ENCODE measurements at places on chromosomes 6 and 20.

GRCh38 chr20:1401451-1401907 is 8.6 kb upstream of the FKBP1A start:
- no peak for DNase-seq

DNA sequence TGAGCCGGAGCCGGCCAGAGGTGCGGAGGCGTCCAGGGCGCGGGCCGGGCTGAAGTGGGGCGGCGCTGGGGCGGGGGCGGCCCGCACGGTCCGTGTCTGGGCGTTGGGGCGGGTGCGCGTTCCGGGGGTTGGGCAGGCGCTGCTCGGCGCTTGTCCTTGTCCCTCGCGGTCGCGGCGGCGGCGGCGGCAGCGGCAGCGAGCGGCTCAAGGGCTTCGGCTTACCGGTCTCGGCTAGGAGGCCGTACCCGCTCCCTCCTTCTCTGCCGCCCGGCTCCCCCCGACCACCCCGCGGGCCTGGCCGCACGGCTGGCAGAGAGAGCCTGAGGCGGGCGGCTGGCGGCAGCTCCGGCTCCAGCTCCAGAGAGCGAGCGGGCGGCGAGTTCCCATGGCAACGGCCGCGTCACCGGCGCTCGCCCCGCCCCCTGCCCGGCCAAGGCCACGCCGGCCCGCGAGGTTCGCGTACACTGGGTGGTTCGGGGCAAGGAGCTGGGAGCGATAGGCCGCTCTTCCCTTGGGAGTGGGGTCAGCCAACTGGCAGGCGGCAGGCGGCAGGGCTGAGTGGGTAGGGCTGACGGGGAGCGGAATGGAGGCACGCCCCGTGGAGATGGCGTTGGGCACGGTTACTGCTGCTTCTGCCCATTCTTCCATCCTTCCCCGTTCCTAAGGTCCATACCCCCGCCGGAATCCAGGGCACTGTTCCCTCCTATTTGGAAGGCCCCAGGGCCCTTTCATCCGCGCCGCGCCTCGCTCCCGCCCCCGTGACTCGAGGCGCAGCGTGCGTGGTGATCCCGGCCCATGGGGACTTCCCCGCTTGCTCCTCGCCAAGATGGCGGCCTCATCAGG is at the start of gene LRRC73:
Gene LRRC73 (minus strand): TSS at position 363 of the 843 bp plus-strand sequence. CDS start 561 bp downstream, outside the sequence.
- DNase-seq: peak; percentile 91

- no peak for DNase-seq
Observed at GRCh38 chr6:10381830-10382208, 33.1 kb downstream of the TFAP2A start.

DNA sequence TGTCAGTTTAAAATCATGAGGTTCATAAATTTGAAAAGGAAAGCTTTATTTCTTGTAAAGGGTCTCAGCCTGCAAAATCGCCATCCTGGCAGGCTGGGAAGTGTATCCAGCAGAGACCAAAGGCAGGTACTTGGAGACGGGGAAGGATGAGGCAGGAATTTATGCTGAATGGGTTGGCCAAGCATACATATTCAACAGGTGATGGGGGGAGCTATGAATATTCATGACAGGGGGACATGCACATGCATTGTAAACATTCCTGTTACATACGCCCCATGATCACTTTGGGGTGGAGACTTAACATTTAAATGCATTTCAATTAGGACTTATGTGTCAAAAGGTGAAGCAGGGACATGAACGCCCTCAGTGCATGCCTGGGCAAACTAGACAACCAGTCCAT is 9.8 kb upstream of the SLC22A1 start:
- no peak for DNase-seq

DNA sequence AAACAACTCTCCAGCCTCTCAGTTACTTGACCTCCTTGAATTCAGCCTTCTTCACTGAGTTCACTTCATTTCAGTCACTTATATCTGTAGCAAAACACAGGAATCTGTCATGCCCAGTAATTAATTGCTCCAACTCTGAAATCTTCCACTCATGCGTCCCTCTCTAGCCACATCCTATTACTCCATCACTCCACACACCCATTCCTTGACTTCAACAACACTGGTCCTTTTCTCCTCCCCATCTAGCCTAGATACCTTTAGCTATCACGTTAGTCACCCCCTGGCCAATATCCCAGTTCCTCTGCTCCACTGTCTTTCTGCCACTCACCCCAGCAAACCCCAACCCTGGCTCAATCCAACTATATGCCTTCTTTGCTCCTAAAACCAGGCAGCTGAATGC is 7.7 kb downstream of the ZHX3 start:
- no peak for DNase-seq

DNA sequence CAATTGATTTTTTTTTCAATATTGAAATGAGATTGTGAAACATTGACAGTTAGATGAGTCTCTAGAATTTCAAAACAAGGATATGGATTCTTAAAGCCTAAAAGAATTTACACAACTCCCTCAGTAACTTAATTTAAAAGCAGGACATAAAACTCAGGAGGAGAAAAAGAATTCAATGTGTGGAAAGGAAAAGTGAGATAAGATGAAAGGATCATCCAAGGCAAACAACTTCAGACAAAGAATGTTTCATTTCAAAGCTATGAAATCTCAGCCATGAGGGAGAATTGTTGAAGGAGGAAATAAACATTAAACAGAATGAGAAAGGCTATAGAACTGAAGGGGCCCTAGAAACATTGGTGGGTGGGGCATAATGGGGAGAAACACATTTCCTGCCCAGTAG is 191.7 kb upstream of the NOX3 start:
- DNase-seq: no peak

GRCh38 chr6:82786248-82786647 is 279.4 kb downstream of the UBE3D start:
- DNase-seq: no peak

DNA sequence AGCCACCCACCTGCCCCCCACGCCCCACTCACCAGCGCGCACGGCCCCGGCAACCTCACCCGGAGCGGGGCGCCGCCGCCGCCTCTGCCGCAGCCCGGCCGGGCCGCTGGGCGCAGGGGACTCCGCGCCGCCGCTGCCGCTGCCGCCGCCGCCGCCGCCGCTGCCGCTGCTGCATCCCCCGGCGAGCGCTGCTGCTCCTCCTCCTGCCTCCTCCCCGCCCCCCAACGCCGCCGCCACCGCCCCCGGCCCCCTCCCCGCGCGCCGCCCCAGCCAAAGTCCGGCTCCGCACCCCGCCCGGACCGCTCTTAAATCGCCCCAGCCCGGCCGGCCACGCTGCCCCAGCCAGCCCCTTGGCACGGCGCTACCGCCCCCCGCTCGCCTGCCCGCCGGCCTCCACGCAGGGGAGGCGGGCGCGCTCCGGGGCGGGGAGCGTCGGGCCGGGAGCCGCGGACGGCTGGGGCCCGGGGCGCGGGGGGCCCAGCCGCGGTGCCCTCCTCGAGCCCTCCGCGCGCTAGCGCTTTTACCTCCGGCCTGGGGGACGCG is at the start of gene SULF2:
Gene SULF2 (minus strand): TSS at position 171 of the 543 bp plus-strand sequence. CDS start 28,118 bp downstream, outside the sequence.
- DNase-seq: no peak

GRCh38 chr6:149983145-149983544 is 19.4 kb downstream of the ULBP1 start:
- no peak for DNase-seq

DNA sequence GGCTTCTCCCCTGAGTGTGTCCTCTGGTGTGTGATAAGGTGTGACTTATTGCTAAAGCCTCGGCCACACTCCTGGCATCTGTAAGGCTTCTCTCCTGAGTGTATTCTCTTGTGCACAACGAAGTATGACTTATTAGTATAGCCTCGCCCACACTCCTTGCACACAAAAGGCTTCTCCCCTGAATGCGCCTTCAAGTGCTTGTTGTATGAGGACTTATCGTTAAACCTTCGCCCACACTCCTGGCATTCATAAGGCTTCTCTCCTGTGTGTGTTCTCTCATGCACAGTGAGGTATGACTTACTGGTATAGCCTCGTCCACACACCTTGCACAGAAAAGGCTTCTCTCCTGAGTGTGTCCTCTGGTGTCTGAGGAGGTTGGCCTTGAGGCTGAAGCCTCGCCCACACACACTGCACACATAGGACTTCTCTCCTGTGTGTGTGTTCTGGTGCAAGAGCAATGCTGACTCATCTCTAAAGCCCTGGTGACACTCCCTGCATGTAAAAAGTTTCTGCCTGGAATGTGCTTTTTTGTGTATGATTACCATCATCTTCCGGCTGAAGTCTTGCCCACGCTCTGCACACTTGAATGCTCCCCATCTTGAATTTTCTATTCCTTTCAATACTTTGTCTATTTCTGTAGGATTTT is 20.4 kb downstream of the ZNF337 start:
- DNase-seq: no peak

GRCh38 chr20:21096321-21097043 is 9.7 kb downstream of the LINC00237 start:
- DNase-seq: no peak

DNA sequence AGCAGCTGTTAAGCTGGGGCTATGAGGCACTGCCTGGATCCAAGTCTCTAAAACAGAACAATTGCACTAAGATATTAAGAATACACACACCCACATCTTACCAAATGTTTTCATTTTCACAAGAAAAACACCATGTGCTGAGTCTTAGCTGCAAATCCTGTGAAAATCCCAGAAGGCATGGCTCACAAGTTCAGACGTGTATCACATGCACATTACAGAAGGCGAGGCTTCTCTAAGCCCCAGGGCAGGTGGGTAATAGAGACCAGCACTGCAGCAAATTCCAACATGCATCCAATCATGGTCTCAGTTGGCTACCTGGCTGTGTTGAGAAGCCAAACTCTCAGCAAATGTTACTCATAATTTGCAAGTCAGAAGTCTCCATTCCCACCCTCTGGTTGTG is 16.2 kb upstream of the CST3 start:
- DNase-seq: no peak

DNA sequence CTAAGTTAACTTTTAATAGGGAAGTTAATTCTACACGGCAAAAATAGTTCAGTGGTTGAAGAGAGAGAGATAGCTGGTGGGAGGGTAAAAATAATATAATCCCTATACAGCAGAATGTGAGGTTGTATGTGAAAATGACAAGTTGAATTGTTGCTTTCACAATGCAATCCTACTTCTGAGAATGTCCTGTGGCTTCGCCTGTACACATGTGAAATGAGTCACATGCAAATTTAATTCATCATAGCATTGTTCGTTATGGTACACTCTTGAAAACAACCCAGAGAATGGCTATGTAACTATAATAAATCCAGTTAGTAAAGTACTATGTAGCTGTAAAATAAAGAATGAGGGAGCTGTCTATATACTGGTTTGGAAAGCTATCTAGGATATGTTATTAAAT is 46.0 kb upstream of the HINT3 start:
- DNase-seq: no peak

GRCh38 chr20:37223053-37223452 is 38.6 kb downstream of the GHRH start:
- no peak for DNase-seq

DNA sequence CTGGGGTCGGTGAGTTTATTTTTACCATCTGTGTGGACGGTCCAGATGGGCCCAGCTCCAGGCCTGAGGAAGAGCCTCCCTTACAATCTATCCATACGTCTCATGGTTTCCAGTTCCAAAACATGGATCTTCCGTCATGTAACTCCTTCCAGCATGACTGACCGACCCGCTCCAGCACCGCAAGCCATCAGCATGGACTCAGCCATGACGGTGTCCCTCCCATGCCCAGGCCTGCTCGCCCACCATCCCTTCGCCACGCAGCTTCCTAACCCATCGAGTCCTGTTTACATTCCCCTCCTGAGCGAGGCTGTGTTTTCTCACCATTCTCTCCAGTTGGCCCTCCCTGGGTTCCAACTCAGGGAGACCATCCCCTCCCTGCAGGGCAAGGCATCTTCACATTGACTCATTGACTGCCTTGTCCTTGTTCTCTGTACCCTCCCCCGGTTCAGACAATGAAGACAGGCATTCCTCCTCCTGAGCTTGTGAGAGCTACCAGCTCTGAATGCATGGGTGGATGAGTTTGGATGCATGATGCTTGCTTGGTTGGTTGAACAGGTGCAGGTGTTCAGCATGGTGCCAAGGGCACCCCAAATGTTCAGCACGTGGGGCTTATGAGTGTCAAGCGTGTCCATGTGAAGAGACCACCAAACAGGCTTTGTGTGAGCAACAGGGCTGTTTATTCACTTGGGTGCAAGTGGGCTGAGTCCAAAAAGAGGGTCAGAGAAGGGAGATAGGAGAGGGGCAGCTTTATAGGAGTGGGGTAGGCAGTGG is 235.8 kb downstream of the SMOC2 start:
- DNase-seq: no peak

DNA sequence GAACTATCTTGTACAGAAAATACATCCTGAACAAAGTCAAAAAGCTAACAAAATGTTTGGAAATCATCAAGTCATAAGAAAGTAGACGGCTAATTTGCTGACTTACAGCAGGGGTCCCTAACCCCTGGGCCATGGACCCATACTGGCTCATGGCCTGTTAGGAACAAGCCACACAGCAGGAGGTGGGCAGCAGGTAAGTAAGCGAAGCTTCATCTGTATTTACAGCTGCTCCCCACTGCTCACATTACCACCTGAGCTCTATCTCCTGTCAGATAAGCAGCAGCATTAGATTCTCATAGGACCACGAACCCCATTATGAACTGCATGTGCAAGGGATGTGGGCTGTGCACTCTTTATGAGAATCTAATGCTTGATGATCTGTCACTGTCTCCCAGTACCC is 115.5 kb downstream of the CDK19 start:
- DNase-seq: no peak

- no peak for DNase-seq
Observed at GRCh38 chr6:73898599-73898998, 202.6 kb downstream of the CD109 start.

DNA sequence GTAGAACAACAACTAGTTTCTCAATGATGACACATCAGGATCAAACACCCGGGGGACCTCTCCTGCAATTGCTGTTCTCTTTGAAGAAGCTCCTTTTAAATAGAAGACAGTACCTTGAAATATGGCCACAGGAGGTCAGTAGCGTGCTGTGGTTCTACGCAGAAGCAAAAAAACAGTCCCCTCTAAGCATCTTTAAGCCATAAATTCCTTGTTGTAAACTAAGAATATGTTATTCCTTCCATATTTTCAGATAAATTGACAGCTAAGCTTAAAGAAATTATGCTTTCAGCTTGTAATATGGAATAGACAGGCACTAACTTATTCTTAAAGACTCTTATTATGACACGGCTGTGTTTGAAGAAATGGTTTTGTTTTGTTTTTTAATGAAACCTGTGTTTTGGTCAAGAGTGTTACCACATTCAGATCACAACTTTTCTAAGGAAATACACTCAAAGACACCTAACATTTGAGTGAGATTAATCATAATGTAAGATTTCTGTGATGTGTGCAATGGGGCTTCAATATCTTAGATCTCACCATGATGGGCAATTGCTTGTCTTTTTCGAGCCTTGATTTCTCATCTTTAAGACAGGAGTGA is 49.7 kb upstream of the IL20RA start:
- peak; percentile 53 for DNase-seq

GRCh38 chr6:27806981-27807440 is 105.2 kb downstream of the OR2B2 start:
- no peak for DNase-seq

GRCh38 chr6:93222071-93222851 is 197.1 kb downstream of the EPHA7 start:
- DNase-seq: no peak

GRCh38 chr6:5776706-5777390 is 229.9 kb downstream of the NRN1 start:
- no peak for DNase-seq

GRCh38 chr20:44728801-44729443 is 13.8 kb downstream of the CCN5 start:
- DNase-seq: no peak

GRCh38 chr20:4973330-4974097 is 27.8 kb downstream of the SLC23A2 start:
- DNase-seq: no peak

GRCh38 chr20:5168651-5169396 is 42.0 kb downstream of the CDS2 start:
- DNase-seq: no peak

GRCh38 chr6:153117986-153118879 is 12.8 kb downstream of the RGS17 start:
- no peak for DNase-seq

GRCh38 chr6:43836507-43837240 is 66.7 kb downstream of the VEGFA start:
- DNase-seq: no peak
